Activated CD4-positive, alpha-beta memory T cell treated with anti-CD3 and anti-CD28 coated beads for 36 hours (primary cell): ENCODE measurements at places on chromosomes 3 and 15. TPM values are rescaled to one million over a fixed set of nuclear protein-coding genes. Genes with fewer than 3 reads are reported as not detected.

DNA sequence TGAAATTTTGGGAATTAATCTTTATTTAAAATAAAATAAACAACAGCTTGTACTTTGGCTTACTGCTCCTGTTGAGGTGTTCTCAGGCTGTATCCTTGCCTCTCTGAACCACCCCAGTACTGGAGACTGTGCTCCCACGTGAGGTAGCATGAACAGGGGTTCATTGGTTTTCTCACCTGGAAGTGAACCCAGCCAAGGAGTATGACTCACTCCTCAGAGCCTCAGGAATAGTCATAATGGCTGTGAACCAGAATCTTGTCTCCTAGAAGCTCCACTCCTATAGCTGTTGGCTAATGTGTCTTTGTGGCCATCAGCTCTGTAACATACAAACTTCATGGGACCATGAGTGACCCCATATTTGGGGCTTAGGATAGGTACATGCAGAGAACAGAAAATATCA, 122.5 kb upstream of the ST8SIA2 start:
- DNase-seq: no peak
- no peak overlapping the region for H3K27ac ChIP-seq
- no peaks in the 10 kb centered on the region for H3K36me3 ChIP-seq
- no peaks in the 10 kb centered on the region for H3K4me1 ChIP-seq
- H3K4me3 ChIP-seq: no peak overlapping the region

- H3K36me3 ChIP-seq: no peaks in the 10 kb centered on the region
- no peak for DNase-seq
- no peak overlapping the region for H3K27ac ChIP-seq
- H3K4me1 ChIP-seq: no peaks in the 10 kb centered on the region
- H3K4me3 ChIP-seq: no peak overlapping the region
- H3K27me3 ChIP-seq: no peaks in the 10 kb centered on the region
Measured at GRCh38 chr15:83992324-83993031, 243.1 kb upstream of the GOLGA6L4 start.

- H3K27me3 ChIP-seq: no peaks in the 10 kb centered on the region
- H3K36me3 ChIP-seq: peaks cover 16% of the 10 kb centered on the region
Measured at GRCh38 chr3:51940648-51941462, 849 bp downstream of the RRP9 start.

- no peak for DNase-seq
- H3K27me3 ChIP-seq: peaks cover 5% of the 10 kb centered on the region
- peaks cover 20% of the 10 kb centered on the region for H3K4me1 ChIP-seq
- H3K36me3 ChIP-seq: peaks cover 6% of the 10 kb centered on the region
Measured at GRCh38 chr15:75112278-75112847, 89.0 kb downstream of the PPCDC start.

The LYSMD4 gene
- total RNA-seq: 5.2 TPM

The ZPLD1 gene
- not detected for total RNA-seq
